Stimulated activated CD8-positive, alpha-beta memory T cell treated with anti-CD3 and anti-CD28 coated beads, Interleukin-4, amount 100 ng/mL, for 1 hour (primary cell): ENCODE measurements at places on chromosomes 1 and 21.

DNA sequence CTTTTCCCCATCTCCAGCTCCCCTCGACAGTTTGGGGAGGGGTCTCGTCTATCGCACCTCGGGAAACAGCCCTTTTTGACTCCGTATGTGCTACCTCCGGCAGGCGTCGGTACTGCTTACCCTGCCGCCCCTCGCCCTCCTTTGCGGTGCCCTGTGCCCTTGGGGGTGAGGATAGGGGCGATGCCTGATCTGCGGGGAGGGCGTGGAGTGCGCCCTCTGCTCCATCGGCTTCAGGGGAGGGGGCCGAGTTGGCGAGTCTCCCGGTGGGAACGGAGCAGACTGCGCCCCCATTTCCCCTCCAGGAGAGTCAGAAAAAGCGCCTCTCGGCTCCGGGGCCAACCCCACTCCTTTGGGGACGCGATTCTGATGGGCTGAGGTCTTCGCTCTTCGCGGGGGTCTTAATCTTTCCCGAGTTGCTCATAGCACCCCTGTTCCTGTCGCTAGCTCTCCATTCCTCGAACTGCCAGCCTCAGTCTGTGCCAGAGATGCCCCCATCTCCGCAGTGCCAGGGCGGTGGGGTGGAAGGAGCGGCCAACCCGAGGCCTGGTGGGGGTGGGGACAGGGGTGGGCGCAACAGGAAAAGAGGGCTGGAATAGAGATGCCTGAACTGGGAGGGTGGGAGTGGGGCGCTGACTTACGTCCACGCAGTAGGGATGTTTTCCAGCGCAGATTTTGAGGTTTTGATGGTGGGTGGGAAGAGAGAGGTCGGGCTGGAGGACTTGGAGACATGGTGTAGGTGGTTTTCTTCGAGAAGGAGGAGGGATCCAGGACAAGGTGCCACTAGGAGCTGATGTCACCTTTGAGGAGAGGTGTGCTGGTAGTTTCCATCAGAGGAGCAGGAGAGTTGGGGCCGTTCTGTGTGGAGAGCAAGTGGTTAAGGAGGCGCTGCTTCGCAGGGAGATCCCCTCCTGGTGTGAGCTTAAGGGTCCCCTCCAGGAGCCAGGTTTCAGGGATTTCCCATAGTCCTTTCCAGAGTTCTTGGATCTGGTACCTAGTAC, 674 bp downstream of the PPFIA4 start:
- DNase-seq = no peak

DNA sequence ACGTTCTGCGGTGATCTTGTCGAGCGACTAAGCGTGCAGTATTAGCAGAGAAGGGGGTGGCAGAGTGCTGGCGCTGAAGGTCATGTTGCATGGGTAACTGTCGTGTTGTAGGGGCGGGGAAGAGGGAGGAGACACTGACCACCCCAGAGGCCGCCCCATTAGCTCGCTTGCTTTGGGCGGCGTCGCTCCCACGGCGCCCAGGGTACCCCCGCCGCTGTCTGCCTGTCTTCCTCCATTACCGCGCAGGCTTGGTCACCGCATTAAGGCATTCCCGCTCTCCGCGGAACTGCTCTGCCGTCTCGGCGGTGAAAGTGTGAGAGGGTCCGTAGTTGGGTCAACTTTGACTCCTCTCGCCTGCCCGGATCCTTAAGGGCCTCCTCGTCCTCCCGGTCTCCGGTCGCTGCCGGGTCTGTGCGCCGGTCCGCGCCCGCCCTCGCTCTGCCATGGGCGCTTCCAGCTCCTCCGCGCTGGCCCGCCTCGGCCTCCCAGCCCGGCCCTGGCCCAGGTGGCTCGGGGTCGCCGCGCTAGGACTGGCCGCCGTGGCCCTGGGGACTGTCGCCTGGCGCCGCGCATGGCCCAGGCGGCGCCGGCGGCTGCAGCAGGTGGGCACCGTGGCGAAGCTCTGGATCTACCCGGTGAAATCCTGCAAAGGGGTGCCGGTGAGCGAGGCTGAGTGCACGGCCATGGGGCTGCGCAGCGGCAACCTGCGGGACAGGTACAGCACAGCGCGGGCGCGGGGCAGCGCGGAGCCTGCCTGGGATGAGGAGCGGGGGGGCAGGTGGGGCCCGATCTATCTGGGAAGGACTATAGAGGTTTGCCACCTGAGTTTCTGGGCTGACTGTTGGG, at the start of gene MTARC2:
Gene MTARC2 (plus strand): TSS at position 234 of the 846 bp plus-strand sequence. CDS start 210 bp downstream, at position 444.
- no peak for DNase-seq

DNA sequence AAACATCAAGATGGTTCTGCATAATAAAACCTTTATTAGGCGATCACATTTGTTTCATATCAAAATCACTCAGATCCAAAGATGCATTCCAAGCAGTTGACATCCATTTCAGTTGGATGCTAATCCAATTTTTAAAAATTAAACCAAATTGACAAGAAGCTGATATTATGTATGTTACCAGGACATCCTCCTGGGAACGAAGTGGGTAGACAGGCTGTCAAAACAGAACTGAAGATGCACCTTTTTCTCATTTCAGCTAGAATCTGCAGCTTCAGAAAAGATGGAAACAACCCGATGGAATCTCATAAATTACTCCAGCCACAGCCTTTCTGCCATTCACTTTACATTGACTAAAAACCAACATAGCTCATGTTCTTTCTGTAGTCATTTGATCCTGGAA, 268.4 kb downstream of the PLPP3 start:
- DNase-seq = no peak

GRCh38 chr1:204115116-204115515, 36.7 kb downstream of the ETNK2 start:
- DNase-seq = no peak
